Cardiac septum (tissue), 1 donor: ENCODE measurements at places on chromosomes 11 and 22. TPM values are rescaled to one million over a fixed set of nuclear protein-coding genes. Genes with fewer than 3 reads are reported as not detected.

DGAT2 gene
- 10.3 TPM for total RNA-seq

CHRNA10 gene
- 0.89 TPM for total RNA-seq

GRCh38 chr22:50277761-50278160, 7.6 kb upstream of the MAPK11 start:
- DNase-seq: no peak

DNA sequence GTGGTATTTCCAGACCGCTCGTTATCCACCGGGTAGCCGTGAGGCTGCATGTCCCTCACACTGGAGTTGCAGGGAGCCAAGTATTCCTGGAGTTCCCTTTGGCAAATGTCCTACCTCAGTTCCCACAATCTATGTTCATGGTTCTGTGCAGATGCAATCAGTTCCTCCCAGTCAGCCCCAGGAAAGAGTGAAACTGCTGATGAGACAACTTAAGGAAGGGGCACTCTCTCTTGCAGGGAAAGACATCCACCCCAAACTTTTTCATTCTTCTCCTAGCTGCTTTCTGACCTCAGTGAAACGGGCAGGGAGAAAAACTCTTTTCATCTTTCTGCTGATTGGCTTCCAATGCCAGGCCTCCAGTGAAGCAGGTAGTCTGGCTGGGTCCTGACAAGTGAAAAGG, 205.1 kb upstream of the TMEM45B start:
- DNase-seq: no peak

DNA sequence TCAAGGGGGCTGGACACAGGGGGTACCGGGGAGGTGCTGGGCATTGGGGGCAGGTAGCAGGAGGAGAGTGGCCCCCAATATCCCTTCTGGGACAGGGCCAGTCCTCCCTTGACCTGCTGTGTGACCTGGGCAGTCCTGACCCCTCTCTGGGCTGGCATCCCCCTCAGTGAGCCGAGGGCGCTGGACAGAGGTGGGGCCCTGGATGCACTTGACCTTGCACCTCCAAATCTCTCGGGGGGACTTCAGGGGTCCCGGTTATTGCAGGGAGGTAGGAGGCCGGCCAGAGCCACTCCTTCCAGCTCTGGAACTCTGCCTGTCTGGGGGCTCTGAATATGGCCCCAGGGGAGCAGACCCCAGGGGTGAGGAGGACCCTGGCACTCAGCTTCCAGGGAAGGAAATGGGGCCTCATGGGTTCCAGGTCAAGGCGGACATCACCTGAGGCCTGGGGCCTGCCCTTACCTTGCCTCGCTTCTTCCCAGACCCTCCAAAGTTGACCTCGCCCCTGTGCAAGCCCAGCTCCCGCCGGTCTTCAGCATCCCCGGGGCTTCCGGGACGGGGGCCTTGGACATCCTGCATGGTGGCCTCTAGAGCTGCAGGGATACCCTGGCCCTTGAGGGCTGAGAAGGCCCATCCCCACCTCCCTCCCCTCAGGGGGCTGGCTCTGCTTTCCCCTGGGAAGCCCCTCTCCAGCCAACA, 21.7 kb downstream of the TRPM5 start:
- no peak for DNase-seq

- peak; percentile 74 for DNase-seq
Measured at GRCh38 chr11:74683279-74683871, 47.9 kb downstream of the CHRDL2 start.

SYT8 gene
- total RNA-seq: not detected

DNA sequence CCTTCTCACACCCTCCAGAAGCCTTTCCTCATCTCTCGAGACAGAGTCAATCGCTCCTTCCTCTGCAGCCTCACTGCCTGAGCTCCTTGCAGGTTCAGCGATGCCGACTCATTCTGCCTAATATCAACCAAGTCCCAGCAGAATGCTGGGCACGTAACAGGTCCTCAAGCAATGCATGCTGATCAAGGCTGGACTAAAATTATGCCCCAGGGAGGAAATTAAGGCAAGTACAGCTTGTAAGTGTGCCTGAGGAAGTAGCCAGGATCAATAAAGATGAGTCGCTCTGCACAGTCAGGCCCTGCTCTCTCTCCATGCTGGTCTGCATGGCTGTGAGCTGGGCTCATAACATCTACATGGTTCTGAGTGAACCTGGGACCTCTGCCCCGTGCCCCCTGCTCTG, 25.6 kb upstream of the NRIP3 start:
- no peak for DNase-seq

DNA sequence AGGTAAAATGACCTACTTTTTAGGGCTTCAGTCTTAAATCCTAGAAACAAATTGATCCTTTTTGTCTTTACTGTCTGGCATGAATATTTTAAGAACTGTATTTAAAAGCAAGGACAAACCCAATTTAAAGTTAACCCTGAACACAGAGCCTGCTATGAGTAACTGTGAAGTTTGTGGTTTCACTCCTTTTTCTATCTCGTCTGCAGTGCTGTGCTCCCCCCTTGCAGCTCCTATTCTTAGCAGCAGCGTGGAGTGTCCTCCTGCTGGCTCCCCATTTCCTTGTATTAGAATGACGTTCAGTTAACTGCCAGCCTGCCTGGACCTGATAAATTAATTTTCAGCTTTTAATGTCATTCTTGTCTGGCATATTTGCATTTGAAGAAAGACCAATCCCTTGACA, 40.0 kb upstream of the LRRC4C start:
- no peak for DNase-seq

DNA sequence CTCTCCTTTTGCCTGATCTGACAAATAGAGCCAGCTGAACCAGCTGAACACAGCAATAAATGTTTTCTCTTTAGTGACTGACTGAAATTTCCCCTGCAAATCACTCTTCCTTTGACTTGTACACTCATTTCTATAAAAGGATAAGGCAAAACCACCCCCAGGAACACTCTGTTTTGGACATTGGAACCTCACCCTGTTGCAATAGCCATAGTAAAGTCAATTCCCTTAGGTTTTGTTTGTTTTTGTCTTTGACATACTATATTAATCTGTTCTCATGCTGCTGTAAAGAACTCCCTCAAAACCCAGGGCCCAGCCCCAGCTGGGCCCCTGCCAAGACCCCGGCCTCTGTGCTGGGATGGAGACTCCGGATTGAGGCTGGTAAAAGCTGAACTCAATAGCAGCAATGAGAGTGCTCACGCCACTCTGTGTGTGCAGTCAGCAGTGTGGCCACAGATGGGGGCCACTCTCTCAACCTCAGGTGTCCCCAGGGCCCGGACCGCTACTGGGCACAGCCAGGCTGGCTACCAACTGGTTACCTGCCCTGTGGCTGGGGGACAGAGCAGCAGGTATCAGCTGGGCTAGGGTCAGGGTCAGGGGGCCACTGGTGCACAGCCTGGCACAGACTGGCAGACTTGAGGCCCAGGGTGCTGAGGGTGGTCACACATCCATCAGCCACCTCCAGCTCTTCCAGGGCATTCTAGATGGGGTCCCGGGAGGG, 597.4 kb downstream of the LUZP2 start:
- no peak for DNase-seq

DCDC1 gene
- total RNA-seq: not detected

- DNase-seq: no peak
Measured at GRCh38 chr22:37804352-37804880, 3.3 kb upstream of the GCAT start.

TPH1 gene
- 0.30 TPM for total RNA-seq

- no peak for DNase-seq
Measured at GRCh38 chr11:103070142-103070541, 21.8 kb downstream of the DCUN1D5 start.

CCDC34 gene
- 2.3 TPM for total RNA-seq

- peak; percentile 72 for DNase-seq
Measured at GRCh38 chr11:19606856-19607655, 105.6 kb upstream of the NAV2 start.

C11orf16 gene
- total RNA-seq: not detected

DNA sequence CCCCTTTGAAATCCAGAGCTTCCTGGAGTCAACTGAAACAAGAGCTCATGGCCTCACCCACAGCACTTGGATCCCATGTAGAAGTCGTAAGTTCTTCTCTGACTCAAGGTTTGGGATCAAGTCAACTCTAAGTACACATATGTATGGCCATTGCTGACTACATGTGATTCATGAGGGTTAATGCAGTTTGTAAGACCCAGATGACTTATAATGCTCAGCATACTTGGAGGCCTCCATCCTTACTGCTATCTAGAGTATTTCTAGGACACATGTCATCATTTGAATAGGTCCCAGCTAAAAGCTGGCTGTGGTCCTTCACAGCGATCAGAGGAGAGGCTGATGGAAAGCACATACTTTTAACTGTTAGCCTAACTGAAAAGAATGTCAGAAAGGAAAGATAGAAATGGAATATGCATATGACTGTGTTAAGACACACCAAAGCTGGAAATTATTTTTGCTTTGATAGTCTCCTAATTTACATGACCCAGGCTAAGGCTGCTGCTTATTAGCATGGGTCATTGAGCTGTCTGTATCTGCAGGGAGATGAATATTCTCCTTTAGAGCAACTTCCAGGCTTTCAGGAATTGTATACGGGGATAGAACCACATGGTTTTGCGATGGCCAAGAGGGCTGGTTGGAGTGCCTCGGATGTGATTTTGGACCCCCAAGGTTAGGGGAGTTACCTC, 76.3 kb downstream of the NTM start:
- DNase-seq: no peak

DNA sequence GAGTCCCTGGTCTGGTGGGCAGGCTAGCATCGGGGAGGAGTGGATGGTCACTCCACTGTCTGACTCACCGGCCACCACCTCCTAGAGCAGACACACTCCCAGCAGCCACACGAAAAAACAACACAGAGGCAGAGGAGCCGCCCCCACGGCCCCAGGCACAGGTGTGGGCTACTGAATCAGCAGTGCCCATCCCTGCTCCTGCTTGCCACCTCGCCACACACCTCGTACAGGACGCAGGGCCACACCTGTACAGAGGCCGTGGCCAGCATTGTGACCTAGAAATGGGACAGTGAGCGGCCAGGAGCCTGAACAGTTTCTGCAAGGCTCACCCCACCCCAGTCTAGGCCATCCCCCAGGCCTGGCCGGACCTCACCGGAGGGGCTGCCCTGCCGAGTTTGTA, 14.0 kb downstream of the TRIM29 start:
- no peak for DNase-seq

OR52B4 gene
- total RNA-seq: not detected

DNA sequence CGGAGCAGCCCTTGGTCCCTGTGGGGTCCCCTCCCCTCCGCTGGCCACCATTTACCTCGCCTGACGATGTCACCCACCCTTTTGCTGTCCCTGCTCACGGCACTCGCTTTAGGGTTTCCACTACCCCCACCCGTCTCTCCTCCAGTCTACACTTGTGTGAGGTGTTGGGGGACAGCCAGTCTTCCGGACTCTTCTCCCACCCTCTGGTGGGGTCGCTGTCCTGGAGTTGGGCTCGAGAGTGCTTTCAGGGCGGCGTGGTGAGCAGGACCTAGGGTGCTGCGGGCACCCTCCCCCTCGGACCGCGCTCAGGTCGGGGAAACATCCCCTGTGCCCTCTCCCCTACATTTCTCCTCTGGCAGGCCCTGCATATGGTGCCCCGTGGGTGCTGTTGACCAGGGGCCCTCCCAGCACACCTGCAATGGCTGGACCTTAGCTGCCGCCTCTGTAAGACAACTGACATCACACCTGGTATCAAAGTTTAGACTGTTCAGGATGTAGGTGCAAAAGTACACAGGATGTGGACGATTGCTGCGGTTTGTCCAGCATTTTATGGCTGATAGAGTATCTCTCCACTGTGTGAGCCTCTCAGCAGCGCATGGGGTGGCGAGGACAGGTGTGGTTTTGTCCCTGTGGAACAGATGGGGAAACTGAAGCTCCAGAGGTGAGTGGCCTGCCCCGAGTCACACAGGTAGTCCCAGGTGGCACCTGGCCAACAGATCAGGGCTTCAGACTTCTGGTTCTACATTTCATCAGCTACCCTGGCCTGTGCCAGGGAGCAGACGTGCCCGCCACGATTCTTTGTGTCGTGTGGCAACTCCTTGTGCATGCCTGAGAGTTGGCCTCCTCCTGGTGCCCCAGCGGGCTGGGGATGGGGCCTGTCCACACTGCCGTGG, 1.2 kb downstream of the GRK2 start:
- DNase-seq: peak; percentile 75

- no peak for DNase-seq
Measured at GRCh38 chr11:11347592-11347991, 5.5 kb downstream of the CSNK2A3 start.

- DNase-seq: no peak
Measured at GRCh38 chr11:91041626-91042025, 818.8 kb upstream of the CHORDC1 start.

DNA sequence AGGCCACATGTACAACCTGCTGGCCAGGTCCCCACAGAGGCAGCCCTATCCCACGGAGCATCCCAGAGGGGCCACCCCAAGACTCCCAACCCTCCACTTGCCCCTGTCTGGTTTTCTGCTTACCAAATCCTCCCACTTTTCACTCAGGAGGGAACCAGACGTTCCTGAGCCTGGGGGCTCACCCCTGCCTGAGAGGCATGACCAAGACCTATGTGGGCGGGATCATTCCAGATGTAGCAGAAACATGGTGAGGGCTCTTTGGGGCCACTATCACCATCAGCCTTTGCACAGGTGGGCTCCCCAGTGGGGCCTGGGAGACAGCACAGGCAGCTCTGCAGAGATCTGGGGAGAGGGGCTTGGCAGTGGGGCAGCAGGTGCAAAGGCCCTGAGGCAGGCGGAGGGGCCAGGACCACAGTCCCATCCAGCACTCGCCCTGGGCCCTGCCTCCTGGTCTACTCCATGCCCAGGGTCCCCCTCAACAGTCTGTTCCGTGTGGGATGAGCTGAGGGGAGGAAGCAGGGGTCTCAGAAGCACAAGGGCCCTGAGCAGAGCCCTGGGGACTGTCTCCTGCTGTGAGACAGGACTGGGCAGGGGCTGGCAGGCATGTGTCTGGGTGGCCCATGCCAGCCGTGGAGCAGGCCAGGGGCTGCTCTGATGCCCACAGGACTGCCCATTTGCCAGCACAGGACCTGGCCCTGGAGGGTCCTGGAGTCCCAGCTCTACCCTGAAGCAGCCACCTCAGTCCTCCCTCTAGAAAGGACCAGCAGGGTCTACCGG, 9.4 kb downstream of the PIM3 start:
- peak; percentile 70 for DNase-seq

DNA sequence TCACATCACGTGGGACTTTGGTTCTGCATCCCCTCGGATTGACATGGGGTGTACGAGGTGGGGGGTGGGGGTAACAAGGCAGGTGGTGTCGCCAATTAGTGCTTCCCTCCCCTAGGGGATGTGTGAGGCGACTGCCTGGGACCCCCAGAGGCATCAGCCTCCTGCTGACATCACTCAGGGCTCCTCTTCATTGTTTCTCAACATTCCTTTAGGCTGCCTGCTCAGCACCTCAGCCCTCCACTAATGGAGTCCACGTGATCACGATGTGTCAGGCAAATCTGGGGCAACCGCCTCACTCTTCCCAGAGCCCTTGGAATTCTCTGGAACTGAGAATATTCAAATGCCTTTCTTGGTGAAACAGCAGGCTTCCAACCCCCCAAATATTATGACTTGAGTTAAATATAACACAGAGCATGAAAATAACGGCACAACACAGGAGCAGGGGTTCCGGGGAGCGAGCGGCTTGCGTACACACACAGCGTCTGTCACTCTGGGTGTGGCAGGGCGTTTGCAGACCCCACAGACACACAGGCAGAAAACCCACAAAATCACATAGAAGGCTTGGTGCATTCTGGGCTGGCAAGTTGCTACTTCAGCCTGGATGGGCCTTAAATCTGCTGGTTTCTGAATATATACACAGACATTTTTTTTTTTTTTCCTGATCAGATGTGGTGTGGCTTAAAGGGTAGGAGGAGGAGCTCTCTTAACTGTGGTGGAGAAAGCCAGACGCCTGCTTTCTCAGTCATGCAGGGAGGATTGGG, 170.1 kb upstream of the CADM1 start:
- no peak for DNase-seq
